Smooth muscle cell of the coronary artery (primary cell): ENCODE measurements at places on chromosomes 6 and 20. TPM values are rescaled to one million over a fixed set of nuclear protein-coding genes. Genes with fewer than 3 reads are reported as not detected.

Gene ZC3H12D
- 0.23 TPM in 1 of 2 replicates, not detected in the other for total RNA-seq

Gene SMLR1
- not detected in 2 replicates for total RNA-seq

Gene PSORS1C2
- total RNA-seq: 0.08 TPM in 1 of 2 replicates, not detected in the other

Gene C6orf163
- 0.83 and 0.94 TPM in 2 replicates for total RNA-seq

Gene PXDC1
- 39.0 and 103 TPM in 2 replicates for total RNA-seq

Gene CUTA
- total RNA-seq: 95.1 and 135 TPM in 2 replicates

Gene TPD52L1
- 5.6 and 24.5 TPM in 2 replicates for total RNA-seq

Gene DACT2
- total RNA-seq: 0.15 and 0.82 TPM in 2 replicates

Gene OXT
- total RNA-seq: not detected in 2 replicates

Gene CALHM4
- total RNA-seq: not detected in 2 replicates

Gene FOXF2
- total RNA-seq: 0.08 and 1.2 TPM in 2 replicates

Gene TMEM244
- not detected in 2 replicates for total RNA-seq

Gene CYP24A1
- total RNA-seq: 0.60 and 0.94 TPM in 2 replicates

Gene ZKSCAN3
- total RNA-seq: 4.6 and 5.2 TPM in 2 replicates

Gene KHDC1L
- not detected in 2 replicates for total RNA-seq

Gene SIRPD
- not detected in 2 replicates for total RNA-seq

Gene ANKRD66
- not detected in 2 replicates for total RNA-seq

Gene COX4I2
- total RNA-seq: 0.08 TPM in 1 of 2 replicates, not detected in the other

Gene FGD2
- total RNA-seq: not detected in 2 replicates

Gene FAXC
- 0.15 and 0.23 TPM in 2 replicates for total RNA-seq

Gene LY6G6C
- not detected in 2 replicates for total RNA-seq

Gene MRS2
- total RNA-seq: 6.8 and 13.5 TPM in 2 replicates

Gene TMEM30A
- total RNA-seq: 126 and 176 TPM in 2 replicates

Gene ADGRF5
- 0.23 and 5.1 TPM in 2 replicates for total RNA-seq

Gene CST2
- not detected in 2 replicates for total RNA-seq

Gene KIF6
- 0.08 and 1.3 TPM in 2 replicates for total RNA-seq

Gene CST5
- total RNA-seq: not detected in 2 replicates

Gene NCOA7
- total RNA-seq: 114 and 119 TPM in 2 replicates

Gene TMC2
- 0.23 TPM in 1 of 2 replicates, not detected in the other for total RNA-seq
